Activated CD4-positive, CD25-positive, alpha-beta regulatory T cell (primary cell): ENCODE measurements at places on chromosomes 2 and 18.

GRCh38 chr2:26740890-26741302 is 23.2 kb upstream of the SLC35F6 start:
- DNase-seq: no peak

DNA sequence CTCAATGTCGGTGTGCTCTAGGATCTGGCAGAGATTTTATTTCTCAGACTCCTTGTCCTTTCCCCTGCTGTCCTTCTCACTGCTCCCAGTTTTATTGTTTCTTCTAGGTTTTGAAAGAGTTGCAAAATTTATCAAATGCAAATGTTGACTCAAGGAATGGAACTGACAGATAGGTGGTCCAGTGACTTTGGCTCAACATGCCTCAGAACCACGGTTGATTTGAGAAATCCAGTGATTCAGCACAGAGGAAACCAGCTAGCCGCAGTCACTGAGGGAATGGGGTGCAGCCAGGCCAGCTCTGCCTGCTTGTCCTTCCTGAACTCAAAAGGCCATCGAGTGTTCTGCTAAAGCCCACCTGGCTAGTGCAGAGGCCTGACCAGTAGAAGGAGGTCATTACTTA is 125.7 kb upstream of the LYPD6 start:
- no peak for DNase-seq

- no peak for DNase-seq
Measured at GRCh38 chr2:181072486-181073235, 92.3 kb downstream of the UBE2E3 start.

GRCh38 chr2:79993144-79993543 is 311.4 kb downstream of the LRRTM1 start:
- no peak for DNase-seq

DNA sequence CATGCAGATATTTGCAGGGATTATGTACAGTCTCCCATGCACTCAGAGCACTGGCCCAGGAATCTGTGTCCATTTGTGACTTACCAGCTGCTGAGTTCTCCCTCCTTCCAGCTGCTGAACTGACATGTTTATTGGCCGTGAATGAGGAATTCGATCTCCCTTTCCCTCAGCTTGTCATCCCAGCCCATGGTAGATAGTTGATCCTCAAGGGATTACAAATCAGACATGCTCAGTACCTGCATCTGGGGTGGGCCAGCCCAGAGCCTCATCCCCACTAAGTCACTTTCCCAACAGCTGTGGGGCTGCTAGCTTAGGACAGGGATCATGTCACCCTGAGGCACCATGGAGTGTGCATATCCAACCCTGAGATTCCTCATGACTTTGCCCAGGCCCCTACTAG is 1284.9 kb upstream of the LRRTM1 start:
- DNase-seq: no peak

GRCh38 chr2:177585234-177585863 is 192.8 kb downstream of the AGPS start:
- DNase-seq: no peak

- no peak for DNase-seq
Measured at GRCh38 chr2:191311156-191311555, 66.0 kb downstream of the MYO1B start.

GRCh38 chr2:49174750-49175149 is 20.4 kb upstream of the FSHR start:
- DNase-seq: no peak

GRCh38 chr2:108184419-108184818 is 55.3 kb upstream of the SULT1C3 start:
- no peak for DNase-seq

GRCh38 chr2:215711471-215712034 is 275.7 kb upstream of the FN1 start:
- DNase-seq: no peak

DNA sequence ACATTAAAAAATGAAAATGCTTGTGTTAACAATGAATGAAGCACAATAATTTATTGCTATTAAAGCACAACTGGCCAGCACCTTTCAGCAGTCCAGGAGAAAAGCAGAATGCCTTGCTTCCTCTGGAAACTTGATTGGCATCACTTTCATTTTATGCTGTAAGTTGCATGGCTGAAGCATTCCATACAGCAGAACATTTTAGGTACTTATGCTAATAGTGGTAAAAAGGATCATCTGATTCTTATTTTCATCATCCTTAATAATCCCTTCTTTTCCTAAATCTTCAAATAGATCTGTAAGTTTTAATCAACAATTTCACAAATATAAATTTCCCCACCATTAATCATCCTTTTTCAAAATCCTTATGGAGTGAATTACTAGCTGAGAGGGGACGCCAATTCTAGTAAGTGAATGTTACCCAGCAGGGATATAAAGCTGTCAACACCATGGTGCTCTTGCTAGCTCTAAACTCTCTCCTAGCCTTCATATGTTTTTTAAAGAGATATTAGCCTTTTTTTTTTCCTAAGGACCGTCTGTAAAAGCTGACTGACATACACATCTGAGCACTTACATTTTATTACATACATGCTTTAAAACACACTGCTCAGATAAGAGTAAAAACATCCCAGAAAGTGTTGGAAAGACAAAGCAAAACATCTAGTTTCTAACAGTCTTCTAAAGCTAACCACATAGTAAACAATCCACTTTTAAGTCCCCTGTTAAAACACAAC is 5.3 kb downstream of the SATB2 start:
- no peak for DNase-seq

- no peak for DNase-seq
Measured at GRCh38 chr2:86308356-86308755, 29.1 kb downstream of the REEP1 start.

GRCh38 chr2:191566344-191566743 is 111.6 kb upstream of the NABP1 start:
- peak; percentile 34 for DNase-seq

- DNase-seq: no peak
Measured at GRCh38 chr18:58536534-58537271, 92.2 kb downstream of the ALPK2 start.

DNA sequence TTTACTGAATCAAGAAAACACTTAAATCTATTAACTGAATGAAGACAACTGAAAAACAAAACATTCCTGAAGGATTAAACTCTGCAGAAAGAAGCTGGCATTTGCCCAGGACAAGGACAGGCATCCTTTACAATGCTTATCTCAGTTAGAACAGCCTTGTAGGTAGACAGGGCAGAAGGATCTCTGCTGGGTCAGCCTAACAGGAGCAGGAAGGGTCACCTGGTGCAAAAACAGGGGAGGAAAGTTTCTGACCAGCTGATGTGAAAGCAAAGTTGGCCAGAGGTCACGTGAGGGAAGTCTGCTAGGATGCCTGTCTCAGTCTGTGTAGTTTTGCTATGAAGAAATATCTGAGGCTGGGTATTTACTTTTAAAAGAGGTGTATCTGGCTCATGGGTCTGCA is 348.6 kb downstream of the ANAPC1 start:
- DNase-seq: no peak

- no peak for DNase-seq
Measured at GRCh38 chr2:234388591-234388990, 108.3 kb downstream of the ARL4C start.

GRCh38 chr2:85062565-85062964 is 70.6 kb upstream of the TCF7L1 start:
- DNase-seq: no peak

GRCh38 chr2:71534826-71535225 is 81.5 kb downstream of the DYSF start:
- no peak for DNase-seq

- no peak for DNase-seq
Measured at GRCh38 chr2:142724186-142724585, 153.3 kb upstream of the KYNU start.

DNA sequence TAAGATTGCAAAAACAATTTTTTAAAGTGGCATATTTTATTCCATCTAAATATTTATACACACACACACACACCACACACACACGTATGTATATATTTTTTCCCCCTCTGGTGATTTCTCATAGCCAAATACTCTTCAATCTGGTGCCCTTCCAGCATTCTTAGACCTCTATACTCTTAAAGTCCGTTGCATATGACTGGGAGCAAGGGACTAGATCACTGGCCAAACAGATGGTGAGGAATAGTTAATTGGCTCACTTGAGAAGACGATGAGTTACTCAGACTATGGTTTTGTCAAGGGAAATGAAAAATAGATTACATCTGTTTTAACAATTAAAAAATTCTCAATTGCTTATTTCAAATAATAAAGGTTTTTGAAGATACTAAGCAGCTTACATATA is 512.5 kb upstream of the LRRTM4 start:
- no peak for DNase-seq

DNA sequence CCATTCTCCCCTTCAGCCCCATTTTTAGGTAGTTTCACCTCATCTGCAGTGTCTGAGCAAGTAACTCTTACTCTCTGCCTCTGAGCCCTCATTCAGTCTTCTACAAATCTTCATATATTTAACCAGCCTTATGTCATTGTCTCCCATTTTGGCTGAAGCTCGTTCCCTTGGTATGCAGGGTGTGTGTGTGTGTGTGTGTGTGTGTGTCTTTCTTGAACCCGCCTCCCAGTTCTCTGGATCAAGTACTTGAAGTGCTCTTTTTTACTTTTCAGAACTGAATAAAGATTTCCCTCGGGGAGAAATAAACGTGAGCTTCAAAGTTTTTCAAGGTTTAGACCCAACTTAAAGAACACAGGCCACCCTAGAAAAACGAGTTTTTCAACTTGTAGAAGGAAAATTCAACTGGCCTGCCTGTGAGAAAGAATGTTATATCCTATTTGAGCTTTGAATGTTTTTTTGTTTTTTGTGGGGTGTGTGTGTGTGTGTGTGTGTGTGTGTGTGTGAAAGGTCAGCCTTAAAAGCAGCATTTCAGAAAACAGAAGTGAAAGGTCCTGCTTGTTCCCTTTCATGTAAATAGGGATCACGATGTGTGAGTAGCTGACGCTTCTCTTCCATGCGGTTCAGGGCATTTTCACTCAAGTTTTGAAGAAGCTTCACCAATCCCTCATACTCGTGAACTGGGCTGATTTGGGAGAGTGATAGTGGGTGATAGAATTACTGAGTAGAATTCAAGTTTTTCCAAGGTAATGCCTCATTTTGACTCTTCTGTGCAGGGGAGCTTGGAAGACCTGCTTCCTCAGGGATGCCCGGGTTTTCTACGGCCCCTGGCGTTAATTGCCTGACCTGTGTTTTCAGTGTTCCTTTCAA is 50.6 kb upstream of the EML6 start:
- no peak for DNase-seq

GRCh38 chr18:72056171-72056570 is 488.0 kb downstream of the CBLN2 start:
- DNase-seq: no peak

- no peak for DNase-seq
Measured at GRCh38 chr2:20093263-20094141, 42.1 kb upstream of the LAPTM4A start.

- DNase-seq: no peak
Measured at GRCh38 chr2:50564766-50565165, 467.2 kb downstream of the NRXN1 start.

DNA sequence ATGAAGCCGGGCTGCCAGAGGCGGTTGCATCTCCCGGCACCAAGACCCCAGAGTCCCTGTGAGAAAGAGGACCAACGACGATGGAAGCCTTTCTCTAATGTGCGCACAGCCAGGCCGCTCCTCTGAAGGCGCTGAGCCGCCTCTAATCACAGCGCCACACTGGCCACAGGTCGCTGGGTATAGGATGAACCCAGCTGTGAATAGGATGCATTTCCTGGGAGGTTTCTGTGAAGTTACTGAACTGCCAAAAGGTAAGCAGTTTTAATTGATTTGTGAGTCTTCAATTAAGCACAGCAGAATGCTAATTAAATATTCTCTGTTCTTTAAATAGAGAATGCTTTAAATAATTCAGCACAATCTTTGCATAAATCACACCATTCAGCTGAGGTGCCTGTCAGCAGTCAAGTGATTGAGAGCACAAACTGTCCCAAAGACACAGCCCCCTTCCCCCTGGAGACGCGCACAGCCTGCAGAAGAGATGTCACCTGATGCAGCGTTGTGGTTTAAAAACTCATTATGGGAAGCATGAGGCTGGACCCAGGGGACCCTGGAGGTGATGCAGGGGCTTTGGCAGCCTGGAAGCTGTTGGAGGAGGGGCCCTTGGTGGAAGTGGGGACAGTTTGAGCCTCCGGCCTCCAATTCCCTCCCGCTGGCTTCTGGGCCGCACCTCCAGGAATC is 98.1 kb downstream of the RTP5 start:
- no peak for DNase-seq

DNA sequence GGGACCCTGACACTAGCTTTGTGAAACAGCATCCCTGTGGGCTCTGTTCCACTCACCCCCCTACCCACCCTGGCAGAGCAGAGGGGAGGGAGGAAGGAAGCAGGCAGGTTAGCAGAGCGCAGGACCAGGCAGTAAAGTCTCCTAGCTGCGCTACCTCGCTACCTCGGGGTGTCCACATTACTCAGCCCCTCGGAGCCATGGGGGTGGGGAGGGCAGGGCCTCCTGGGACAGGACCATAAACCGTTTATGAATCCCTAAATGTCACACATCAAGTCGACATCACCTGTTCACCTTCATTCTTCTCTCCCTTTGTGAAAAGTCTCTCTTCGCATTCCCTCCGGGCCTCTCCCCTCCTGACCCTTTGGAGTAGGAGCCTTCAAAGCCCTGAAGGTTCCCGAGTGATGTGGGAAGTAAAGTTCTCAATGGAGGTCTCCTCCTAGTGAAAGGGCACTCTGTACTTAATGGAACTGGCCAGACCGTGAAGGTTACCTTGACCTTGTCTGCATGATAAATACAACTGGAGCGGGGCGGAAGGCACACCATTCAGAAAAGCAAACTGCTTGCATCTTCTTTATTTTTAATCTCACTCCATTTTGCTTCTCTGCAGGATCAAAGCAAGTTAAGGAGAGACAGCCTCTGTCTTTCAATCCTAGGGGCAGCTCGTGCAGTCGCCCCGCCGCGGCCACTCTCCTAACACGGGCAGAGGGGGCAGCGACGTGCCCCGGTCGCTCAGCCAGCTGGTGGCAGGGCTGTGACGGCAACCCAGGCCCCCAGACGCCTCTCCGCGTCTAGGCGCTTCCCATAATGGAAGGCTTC is 23.7 kb upstream of the SMAD7 start:
- no peak for DNase-seq

- no peak for DNase-seq
Measured at GRCh38 chr2:54513363-54513715, 57.2 kb downstream of the SPTBN1 start.

DNA sequence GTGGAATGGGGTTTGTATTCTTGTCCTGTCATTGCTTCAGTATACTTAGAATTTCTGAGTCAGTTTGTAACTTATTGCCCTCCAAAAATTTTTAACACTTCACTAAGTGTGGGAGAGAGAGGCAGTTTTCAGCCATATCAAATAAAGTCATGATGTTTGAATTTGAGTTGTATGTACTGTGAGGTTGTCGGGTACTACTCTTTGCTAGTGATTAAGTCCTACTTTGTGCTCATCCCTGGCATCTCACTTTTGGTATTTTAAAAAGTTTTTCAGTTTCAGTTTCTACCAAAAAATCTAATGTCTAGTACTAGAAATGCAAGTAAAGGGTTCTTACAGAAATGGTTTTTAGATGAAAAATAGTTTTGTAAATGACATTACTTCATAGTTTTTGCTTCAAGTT is 40.7 kb downstream of the EIF5B start:
- DNase-seq: no peak

- DNase-seq: no peak
Measured at GRCh38 chr2:174931724-174932123, 73.5 kb downstream of the CHN1 start.
